ENCODE measurements at places on chromosomes 1 and 21. TPM values are rescaled to one million over a fixed set of nuclear protein-coding genes. Genes with fewer than 3 reads are reported as not detected.

GRCh38 chr1:214067397-214067796 is 79.6 kb downstream of the PROX1 start:
- H3K4me1 ChIP-seq = no peaks in the 10 kb centered on the region
- no peak overlapping the region for H3K4me3 ChIP-seq
- no peaks in the 10 kb centered on the region for H3K27me3 ChIP-seq
- DNase-seq = no peak

The EXOSC10 gene
- total RNA-seq = 16.3 TPM

The DMRTA2 gene
- not detected for total RNA-seq

- DNase-seq = no peak
- H3K36me3 ChIP-seq = no peaks in the 10 kb centered on the region
- H3K4me1 ChIP-seq = peaks cover 61% of the 10 kb centered on the region
These were observed 24.5 kb downstream of the ADARB1 start for GRCh38 chr21:45098867-45099266.

GRCh38 chr1:245215071-245215470 is 60.3 kb downstream of the KIF26B start:
- no peak overlapping the region for H3K27ac ChIP-seq
- H3K27me3 ChIP-seq = no peaks in the 10 kb centered on the region
- DNase-seq = no peak
- no peaks in the 10 kb centered on the region for H3K36me3 ChIP-seq

The AMY1C gene
- total RNA-seq = 0.40 TPM

The RNF115 gene
- 81.6 TPM for total RNA-seq
